Hematopoietic multipotent progenitor cell treated with erythropoietin and hydrocortisone succinate and interleukin-3 and kit ligand, for 6 days (in vitro differentiated cells): ENCODE measurements at places on chromosomes 4 and X.

DNA sequence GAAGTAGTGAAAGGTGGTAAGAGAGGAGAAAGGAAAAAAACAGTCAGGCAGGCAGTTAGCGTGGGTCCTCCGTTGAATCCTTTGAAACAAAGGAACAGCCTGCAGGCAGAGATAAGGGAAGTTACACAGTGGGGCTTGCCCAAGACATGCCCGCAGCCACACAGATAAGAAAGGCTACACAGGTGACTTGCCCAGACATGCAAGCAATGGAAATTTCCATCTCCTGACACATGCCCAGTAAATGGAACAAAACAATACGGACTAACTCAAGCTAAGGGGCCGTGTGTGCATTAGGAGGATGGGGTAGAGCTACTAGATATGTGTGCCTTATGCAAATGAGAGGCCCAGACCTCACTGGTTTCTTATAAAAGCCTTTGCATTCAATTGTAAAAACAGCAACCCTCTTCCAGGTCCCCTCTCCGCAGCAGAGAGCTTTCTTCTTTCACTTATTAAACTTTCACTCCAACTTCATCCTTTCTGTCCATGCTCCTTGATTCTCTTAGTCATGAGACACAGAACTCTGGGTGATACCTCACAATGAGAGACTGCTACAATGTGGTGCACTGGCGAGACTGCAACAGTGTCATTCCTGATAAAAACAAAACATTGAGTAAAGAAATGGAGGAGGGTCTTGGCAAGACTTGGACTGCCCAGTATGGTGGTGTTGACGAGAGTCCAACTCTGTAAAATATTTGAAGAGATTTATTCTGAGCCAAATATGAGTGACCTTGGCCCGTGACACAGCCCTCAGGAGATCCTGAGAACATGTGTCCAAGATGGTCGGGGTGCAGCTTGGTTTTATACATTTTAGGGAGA lies 997.4 kb upstream of the PRKX start:
- DNase-seq, result peak; percentile 93

- DNase-seq, result no peak
These were observed 644.1 kb upstream of the AGA start for GRCh38 chr4:178086320-178086719.

DNA sequence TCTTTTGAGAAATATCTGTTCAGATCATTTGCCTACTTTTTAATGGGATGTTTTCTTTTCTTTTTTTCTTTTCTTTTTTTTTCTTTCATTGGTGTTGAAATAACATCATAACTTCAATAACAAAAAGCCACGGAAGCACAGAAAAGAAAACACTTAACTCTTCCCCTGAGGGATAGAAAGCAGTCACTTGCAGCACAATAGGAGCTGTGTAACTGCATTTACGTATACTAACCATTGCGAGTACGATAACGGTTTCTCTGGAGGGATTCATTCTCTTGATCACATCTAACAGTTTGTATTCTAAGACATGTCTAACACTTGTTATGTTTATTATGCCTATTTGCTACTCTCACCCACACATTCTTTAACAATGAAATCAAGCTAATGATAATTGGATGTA lies 27.3 kb downstream of the C4orf46 start:
- no peak for DNase-seq

DNA sequence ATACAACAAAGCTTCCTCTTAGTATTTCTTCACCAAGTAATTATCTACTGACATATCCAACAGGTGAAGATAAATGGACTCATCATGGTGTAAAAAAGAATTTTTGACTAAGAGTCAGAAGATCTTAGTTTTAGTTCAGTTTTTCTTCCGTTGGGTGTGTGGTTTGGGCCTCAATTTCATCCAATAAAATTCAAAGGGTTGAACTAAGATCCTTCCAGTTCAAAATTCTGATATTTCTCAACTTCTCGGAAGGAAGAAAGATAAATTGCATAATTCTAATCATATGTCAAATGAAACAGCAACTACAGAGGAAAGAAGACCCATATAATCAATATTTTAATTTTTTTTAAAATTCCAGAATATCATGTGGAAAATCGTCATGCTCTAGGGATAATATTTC lies 192.7 kb downstream of the SPRY1 start:
- no peak for DNase-seq

GRCh38 chrX:44674906-44675305 lies 132.2 kb upstream of the FUNDC1 start:
- DNase-seq, result no peak

GRCh38 chr4:91127831-91128230 lies 1000.6 kb downstream of the CCSER1 start:
- DNase-seq, result no peak

GRCh38 chrX:74420196-74421035 lies 877 bp upstream of the SLC16A2 start:
- no peak for DNase-seq

DNA sequence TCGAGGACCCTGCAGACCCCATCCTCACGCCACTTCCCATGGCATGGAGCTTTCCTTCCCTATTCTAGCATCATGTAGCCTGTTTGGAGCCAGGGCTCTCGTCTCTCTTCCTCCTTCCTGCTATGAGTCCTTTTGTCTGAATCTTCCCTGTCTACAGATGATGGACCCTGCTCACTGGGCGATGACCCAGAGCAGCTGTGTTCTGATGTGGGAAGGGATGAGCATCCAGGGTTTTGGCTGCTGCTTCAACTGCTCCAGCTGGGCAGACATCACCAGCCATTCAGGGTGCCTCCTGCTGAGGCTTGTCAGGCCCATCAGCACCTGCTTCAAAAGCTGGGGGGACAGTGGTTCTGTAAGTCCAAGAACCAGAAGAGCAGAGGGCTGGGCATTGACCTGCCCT lies 3.2 kb upstream of the CCKAR start:
- DNase-seq, result no peak

DNA sequence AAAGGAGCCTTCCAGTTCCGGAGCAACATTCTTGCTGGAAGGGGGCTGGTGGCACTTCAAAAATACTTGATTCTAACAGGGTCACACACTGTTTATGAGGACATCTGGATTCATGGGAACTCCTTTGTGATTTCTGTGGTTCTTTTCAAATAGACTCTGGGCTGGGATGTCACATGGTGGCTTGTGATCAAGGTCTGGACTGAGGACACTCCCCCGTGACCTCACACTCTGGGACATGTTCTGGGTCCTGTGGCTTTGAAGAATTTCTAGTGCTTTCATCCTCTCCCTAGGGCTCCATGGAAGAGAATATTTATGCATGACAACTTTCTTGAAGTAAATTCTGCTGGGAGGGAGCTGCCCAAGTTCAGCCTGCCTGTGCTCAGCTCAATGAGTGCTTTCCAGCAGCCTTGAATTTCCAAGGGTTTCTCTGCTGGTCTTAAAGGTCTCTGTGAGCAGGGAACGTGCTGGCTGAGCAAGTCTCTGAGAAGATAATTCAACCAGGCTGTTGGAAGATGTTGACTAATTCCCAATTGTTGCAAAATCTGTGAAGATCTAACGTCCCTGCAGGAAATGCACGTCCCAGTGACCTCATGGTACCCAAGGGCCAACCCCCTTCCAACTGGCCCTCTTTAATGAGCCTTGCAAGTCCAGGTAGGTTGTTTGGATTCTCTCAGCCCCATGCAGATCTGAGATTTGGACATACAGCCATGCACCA lies 36.3 kb downstream of the GPR143 start:
- DNase-seq, result no peak

DNA sequence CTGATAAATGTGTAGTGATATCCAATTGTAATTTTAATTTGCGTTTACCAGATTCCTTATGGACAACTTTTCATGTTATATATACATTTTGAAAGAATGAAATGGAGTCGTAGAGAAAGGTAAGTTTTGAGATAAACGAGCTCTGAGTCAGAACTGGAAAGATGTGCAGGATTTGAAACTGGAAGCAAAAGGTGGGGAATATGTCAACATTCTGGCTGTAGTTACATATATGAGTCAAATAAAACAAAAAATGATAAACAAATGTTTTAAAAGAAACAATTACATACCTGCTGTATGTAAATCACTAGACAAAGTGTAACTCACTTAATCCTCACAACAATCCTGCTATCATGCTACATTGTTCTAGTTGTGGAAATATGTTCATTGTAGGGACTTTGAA lies 84.0 kb downstream of the LPAR4 start:
- no peak for DNase-seq

- DNase-seq, result no peak
These were observed 7.9 kb downstream of the COL25A1 start for GRCh38 chr4:109294468-109295020.

DNA sequence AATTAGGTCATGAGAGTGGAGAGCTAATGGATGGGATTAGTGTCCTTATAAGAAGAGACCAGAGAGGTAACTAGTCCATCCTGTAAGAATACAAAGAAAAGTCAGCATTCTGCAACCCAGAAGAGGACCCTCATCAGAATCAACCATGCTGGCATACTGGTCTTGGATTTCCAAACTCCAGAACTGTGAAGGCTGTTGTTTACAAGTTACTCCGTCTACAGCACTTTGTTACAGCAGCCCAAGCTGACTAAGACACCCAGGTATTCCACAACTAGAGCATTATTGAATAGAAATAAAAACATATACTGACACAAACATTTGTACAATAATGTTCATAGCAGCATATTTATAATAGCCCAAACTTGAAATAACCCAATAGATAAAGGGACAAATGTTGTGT lies 9.2 kb downstream of the TMEM156 start:
- DNase-seq, result no peak
